ENCODE measurements at places on chromosomes 2 and 18. TPM values are rescaled to one million over a fixed set of nuclear protein-coding genes. Genes with fewer than 3 reads are reported as not detected.

SMC6 gene
- 16.1 TPM for total RNA-seq

GRCh38 chr2:240392948-240393830 is 42.3 kb upstream of the GPC1 start:
- DNase-seq: no peak

PARD6G gene
- total RNA-seq: 122 TPM

DNA sequence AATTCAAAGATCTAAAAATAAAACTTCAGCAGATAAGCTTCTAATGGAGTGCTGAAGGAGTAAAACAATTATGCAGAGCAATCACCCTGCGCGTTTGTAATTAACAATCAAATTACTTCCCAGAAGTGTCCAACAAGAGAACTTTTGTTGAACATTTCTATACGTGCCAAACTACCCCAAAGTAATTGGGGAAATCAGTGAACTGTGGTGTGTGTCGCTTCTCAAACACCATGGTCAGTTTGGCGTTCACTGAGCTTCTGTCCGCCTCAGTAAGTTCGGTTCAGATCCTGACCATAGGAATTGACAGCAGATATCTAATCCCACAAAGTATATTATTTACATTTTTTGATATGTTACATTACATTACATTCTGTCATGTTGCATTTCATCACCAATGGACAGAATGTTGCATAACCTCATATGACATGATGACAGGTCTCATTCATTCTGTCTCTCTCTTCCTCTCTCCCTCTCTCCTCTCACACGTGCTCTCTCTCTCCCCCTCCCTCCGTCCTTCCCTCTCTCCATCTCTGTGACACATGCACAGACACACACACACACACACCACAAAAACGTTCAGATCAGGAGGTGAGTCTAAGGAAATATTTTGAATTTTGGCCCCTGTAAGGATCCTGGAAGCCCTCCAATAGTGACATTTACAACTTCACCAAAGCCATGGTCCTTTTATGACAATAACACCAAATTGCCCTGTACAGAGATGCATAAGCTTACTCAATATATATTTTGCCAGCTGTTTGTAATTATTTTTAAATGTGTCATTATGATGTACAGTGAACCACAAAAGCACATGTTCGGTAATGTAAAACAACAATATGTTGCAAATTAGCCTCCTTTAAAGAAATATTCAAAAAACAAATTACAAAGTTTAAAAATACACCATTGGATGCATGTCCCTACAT is 269.2 kb downstream of the FIGN start:
- no peak for DNase-seq

TUBA3E gene
- not detected for total RNA-seq

- DNase-seq: no peak
Observed at GRCh38 chr2:238227587-238228032, 12.2 kb downstream of the HES6 start.

GRCh38 chr18:5693699-5694294 is 150.0 kb upstream of the EPB41L3 start:
- no peak for DNase-seq

FSIP2 gene
- 0.88 TPM for total RNA-seq

- DNase-seq: no peak
Observed at GRCh38 chr2:179332903-179333302, 68.3 kb upstream of the SESTD1 start.

DNA sequence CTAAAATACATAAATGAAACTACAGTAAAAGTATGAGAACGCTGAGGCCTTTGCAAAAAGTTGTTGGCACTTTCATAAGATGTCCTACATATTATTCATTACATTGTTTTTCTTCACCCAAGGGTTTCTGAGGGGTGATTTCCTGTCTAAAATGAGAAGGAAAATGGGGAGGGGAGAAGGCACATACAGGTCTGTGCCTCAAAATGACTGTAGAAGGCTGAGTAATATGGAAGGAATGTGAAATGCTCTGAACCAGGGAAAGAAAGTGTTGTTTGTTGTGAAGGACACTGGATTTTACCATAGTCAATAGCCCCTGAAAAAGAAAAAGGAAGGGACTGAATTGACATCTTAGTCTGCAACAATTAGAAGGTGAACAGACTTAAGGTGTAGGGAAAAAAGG is 99.5 kb upstream of the RNF152 start:
- DNase-seq: no peak

DNA sequence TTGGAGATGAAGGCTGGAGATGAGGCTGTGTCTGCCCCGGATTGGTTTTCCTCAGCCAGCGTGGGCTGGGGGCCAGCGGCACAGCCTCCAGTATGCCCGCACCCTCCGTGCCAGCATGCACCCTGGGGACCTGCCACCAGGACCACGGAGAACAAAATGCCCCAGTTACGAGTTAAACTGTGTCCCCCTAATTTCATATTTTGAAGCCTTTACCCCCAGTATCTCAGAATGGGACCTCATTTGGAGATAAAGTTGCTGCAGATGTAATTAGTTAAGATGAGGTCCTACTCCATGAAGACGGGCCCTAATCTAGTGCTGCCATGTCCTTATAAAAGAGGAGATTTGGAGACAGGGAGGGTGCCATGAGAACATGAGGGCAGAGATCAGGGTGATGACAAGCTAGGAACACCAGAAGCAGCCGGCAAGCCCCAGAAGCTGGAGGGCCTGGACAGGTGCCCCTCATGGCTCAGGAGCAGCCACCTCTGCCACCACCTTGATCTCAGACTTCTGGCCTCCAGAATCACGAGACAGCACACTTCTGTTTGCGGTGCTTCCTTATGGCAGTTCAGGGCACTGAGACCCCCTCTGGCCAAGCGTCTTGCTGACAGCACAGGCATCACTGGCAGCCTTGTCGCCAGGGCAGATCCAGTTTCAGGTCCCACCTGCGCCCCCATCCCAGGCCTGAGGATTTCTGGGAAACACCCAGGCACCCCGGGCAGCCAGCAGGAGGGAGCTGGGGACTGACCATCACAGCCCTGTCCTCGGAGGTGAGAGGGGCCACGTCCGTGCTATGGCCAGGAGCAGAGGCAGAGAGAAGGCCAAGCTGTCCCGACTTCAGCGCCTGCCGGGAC is 29.4 kb downstream of the KIF1A start:
- DNase-seq: no peak

- no peak for DNase-seq
Observed at GRCh38 chr2:76210551-76210950, 499.8 kb upstream of the GCFC2 start.

DNA sequence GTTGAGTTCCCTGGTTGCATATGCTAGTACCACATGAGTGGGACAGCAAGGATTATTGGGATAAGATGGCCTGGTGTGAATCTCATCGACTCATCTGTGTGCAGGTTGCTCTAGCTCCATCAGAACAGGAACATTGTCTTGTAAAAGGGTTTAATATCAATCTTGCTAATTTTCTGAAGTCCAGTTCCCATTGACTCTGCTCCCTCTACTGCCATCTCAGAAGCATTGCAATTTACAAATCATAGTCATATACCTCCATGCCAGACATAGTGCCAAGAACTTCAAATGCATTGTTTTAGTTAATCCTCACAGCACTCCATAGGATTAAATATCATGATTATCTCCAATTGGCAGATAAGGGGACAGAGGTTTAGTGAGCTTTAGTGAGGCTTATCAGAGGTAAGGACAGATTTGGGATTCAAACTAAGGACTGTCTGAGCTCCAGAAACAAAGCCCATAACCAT is 4.8 kb upstream of the STAT4 start:
- no peak for DNase-seq

GRCh38 chr2:61006486-61007105 is 10.9 kb upstream of the PEX13 start:
- no peak for DNase-seq

GRCh38 chr18:63192885-63193349 is 126.7 kb downstream of the BCL2 start:
- no peak for DNase-seq

GRCh38 chr2:162826921-162827320 is 11.6 kb downstream of the KCNH7 start:
- DNase-seq: no peak

GRCh38 chr2:27960237-27960912 is 69.8 kb downstream of the BABAM2 start:
- no peak for DNase-seq

DNA sequence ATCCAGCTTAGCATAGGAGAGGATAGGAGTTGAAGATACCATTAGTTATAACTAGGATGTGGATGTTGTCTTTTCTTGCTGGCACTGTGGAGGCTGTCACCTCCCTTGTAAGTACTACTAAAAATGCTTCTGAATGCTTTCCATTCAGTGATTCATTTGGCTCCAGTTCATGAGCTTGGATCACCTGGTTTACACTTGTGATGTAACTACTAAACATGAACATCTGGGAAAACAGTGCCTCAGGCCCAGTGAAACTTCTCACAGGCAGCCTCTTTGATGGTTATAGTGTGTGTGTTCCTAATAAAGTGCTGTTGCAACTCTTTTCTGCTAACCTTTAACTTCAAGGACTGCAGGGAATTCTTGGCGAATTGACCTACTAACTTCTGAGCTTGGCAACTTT is 13.0 kb upstream of the SLC9A2 start:
- no peak for DNase-seq

GRCh38 chr2:46873604-46874068 is 42.0 kb downstream of the MCFD2 start:
- peak; percentile 89 for DNase-seq

DNA sequence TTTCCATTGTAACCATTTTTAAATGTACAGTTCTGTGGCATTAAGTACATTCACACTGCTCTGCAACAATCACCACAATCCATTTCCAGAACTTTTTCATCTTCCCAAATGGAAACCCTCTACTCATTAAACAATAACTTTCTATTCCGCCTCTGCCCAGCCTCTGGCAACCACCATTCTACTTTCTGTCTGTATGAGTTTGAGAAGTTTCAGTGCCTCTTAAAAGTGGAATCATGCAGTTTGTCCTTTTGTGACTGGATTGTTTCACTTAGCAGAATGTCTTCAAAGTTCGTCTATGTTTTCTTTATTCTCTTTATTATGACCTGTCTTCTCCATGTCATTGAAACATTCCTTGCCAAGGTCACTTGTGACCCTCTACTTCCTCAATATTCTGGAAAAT is 22.0 kb upstream of the PELI1 start:
- no peak for DNase-seq

GRCh38 chr2:7994397-7994951 is 687.4 kb upstream of the ID2 start:
- no peak for DNase-seq

- peak; percentile 74 for DNase-seq
Observed at GRCh38 chr2:3725458-3726250, 22.3 kb downstream of the DCDC2C start.

Data from lower leg skin (tissue), 4 donors.